Stimulated activated CD8-positive, alpha-beta memory T cell treated with anti-CD3 and anti-CD28 coated beads, Interleukin-7, amount 100 ng/mL, for 1 hour (primary cell): ENCODE measurements at places on chromosomes 4 and X.

GRCh38 chr4:1246111-1246881, 2.6 kb downstream of the CTBP1 start:
- no peak for DNase-seq

- DNase-seq = no peak
Measured at GRCh38 chr4:71201817-71202576, 136.8 kb upstream of the SLC4A4 start.

GRCh38 chr4:174467107-174467506, 55.2 kb downstream of the HPGD start:
- DNase-seq = no peak

DNA sequence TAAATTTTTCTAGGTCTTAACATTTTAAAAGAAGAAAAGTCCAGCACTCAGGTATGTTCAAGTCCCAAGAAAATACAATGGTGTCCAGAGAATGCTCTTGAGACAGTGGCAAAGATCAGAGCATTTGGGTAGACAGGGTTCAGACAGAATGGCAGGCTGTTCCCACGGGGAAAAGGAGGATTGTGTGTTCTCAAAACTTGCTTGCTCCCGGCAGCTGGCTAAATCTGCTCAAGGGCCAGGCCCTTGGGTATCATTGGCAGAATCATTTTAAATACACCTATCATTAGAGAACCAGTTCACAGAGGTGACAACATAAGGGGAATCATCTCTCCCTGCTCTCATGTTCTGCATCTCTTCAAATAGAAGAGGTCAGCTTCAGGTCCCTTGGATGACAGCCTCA, 456.3 kb downstream of the DTHD1 start:
- DNase-seq = no peak

DNA sequence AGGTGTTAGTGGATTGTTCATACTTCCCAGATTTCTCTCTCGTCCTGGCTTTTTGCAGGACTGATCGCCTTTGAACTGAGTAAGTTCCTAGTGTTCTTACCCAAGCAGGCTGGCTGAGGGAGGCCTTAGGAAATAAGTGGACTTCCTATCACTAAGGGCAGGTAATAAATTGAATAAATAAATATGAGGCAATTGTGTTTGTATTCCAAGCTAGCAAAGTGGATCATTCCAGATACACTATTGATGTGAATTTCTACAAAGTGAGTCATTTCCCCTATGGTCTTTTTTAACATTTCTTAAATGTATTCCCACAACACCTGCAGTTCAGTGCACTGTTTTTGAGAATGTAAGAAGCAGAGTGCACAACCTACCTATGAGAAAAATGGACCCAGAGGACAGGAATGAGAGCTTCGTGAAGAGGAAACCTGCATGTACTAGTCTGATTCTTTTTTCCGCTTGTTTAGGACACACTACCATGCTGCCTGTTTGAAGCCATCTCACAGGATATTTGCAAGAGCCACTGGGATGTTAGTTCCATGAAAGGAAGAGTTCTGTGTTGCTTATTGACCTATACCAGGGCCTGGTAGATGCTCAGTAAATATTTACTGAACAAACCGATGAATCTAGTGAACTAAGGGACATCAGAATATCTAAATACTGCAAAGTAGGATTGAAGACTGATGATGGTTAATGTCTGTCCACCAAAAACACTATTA, 29.0 kb upstream of the SMAD1 start:
- no peak for DNase-seq

- DNase-seq = no peak
Measured at GRCh38 chr4:95165926-95166524, 382.7 kb downstream of the UNC5C start.

- no peak for DNase-seq
Measured at GRCh38 chrX:47623540-47624027, 3.9 kb upstream of the SYN1 start.
